ENCODE measurements at places on chromosomes 11 and 22. TPM values are rescaled to one million over a fixed set of nuclear protein-coding genes. Genes with fewer than 3 reads are reported as not detected.

NXPE4 gene
- total RNA-seq, result not detected

TMEM218 gene
- total RNA-seq, result 21.0 TPM

IL10RA gene
- total RNA-seq, result not detected

LRRC75B gene
- total RNA-seq, result 3.7 TPM

MTMR2 gene
- total RNA-seq, result 83.1 TPM

YWHAH gene
- 149 TPM for total RNA-seq

RASGRP2 gene
- total RNA-seq, result 0.50 TPM

TRPT1 gene
- 22.8 TPM for total RNA-seq

LARGE2 gene
- not detected for total RNA-seq

CHRM4 gene
- 0.07 TPM for total RNA-seq

DEFB131B gene
- not detected for total RNA-seq

BDNF gene
- total RNA-seq, result 0.72 TPM

PHOX2A gene
- total RNA-seq, result not detected

EIF1AD gene
- total RNA-seq, result 33.5 TPM

OR5D16 gene
- total RNA-seq, result not detected

MLC1 gene
- not detected for total RNA-seq

SSTR3 gene
- not detected for total RNA-seq

MRGPRE gene
- total RNA-seq, result not detected

SEPTIN3 gene
- total RNA-seq, result 0.13 TPM

PDGFB gene
- total RNA-seq, result 69.5 TPM

CHST1 gene
- 58.4 TPM for total RNA-seq

RIMBP3C gene
- not detected for total RNA-seq

PTGDR2 gene
- under 0.01 TPM for total RNA-seq

PAMR1 gene
- total RNA-seq, result 0.65 TPM

All from thoracic aorta endothelial cell (primary cell).